ENCODE measurements at places on chromosomes 13 and 19. TPM values are rescaled to one million over a fixed set of nuclear protein-coding genes. Genes with fewer than 3 reads are reported as not detected.
A peak's percentile ranks its signal among the peaks of the same experiment; 100 is the strongest.

The KLF2 gene
- 2.7 TPM for total RNA-seq

DNA sequence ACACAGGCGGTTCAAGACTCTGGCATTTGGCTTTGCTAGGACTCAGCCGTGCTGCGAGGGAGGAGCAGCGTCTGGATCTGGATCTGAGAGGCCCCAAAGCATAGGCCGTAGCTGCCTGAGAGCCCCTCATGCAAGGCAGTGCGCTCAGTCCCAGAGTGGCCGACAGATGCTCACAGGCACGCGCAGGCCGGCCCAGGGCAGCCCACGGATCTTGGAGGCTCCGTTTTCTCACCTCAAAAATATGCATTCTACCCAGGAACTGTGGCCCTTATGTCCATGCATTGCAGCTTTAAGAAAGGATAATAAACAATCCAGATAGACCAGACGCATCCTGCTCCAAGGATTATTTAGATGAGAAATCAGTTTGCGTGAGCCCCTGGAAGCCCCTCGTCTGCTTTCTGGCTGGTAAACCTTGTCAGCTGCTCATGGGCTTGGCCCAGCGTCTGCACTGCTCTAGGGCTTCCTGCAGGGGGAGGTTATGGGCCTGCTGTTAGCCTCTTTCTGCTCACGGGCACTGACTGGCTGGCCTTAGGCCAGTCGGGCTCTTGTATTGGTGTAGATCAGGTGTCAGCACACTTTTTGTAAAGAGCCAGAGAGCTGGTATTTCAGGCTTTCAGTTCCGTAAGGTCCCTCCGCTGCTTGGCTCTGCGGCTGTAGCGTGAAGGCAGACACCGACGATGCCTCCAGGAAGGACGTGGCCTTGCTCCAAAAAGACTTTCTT lies 24.2 kb downstream of the TEX29 start:
- DNase-seq: peak; percentile 27

GRCh38 chr19:37251308-37252229 lies 33.6 kb downstream of the ZNF383 start:
- no peak for DNase-seq

The ATP4A gene
- total RNA-seq: not detected

GRCh38 chr13:31131470-31131961 lies 30.2 kb downstream of the HSPH1 start:
- DNase-seq: no peak

The GSX1 gene
- total RNA-seq: not detected

DNA sequence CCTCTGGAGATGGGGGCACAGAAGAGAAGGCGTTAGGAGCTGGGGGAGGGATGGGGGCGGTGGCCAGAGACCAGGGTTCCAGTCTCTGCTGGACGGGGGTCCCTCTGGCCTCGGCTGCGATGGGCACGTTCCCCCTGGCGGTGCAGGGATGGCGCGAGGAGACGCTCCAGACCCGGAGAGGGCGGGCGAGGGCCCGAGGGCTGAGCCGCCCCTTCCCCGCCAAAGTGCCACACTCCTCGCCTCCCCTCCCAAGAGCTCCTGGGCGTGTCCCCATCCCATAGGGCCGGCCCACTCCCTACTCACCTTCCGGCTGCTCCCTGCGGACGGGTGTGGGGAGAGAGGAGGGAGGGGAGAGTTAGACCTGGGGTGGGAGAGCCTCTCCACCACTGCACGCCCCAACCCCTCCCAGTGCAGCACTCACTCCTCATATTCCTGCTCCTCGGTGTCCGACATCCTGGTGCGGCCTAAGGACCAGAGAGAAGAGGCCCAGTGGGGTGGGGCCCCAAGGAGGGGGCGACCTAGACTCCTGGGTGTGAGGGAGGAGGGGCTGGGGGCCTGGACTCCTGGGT lies 2.2 kb downstream of the TNNT1 start:
- no peak for DNase-seq

- DNase-seq: no peak
These were observed 39.4 kb downstream of the RFX2 start for GRCh38 chr19:6070720-6071485.

The LILRB1 gene
- not detected for total RNA-seq

DNA sequence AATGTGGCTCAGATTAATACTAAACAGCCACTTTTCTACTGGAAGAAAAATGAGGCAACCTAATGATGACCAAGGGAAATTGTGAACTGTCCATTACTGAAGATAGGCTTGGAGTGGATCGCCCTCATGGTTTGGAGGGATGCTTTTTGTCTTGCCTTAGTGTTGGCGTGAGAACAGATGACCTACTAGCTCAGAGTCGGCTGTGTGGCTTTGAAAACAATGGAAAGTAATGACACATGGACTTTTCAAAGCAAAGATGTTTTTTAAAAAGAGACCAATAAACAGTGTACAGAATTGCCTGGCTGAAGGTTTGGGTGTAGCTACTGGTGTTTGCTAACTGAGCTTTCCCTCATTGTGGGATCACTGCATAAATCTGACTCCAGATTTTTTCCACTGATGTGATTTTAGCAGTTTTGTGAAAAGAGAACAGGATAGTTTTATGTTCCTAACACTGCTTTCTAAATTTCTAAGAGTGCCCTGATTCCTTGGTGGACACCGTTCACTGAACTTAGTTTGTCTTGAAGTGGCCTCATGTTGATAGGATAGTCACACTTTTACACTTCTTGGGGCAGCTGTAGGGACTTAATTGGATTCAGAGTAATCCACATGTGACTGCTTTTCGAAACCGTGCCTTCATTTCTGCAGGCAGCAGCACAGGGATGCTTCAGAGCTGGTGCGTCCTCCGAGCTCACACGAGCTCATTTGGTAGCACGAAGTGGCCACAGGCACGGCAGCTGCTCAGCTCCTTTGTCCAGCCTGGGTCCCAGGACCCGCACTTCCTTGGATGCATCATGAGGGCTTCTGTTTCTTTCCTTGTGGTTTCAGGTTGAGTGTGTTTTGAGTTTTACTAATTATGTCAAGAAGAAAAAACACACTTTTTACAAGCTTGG lies 4.3 kb downstream of the CEBPG start:
- DNase-seq: no peak

- DNase-seq: no peak
These were observed 503.4 kb downstream of the TBC1D4 start for GRCh38 chr13:74978591-74978990.

DNA sequence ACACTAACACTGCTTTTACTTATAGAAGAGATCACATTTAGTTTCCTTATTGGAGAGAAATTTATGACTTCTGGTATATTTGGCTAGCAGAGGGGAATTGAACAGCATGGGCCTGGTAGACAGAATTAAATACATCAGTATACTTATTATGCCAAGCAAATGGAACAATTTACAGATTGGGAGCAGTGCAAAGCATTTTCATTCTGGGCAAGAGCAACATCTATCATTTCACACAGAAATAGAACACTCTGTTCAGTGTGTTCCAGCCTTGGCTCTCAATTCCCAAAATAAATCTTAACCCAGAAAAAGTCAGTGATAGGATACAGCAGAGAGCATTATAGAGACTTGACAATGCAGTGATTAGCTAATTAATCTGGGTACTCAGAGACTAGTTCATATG lies 604.0 kb upstream of the SLITRK6 start:
- no peak for DNase-seq

DNA sequence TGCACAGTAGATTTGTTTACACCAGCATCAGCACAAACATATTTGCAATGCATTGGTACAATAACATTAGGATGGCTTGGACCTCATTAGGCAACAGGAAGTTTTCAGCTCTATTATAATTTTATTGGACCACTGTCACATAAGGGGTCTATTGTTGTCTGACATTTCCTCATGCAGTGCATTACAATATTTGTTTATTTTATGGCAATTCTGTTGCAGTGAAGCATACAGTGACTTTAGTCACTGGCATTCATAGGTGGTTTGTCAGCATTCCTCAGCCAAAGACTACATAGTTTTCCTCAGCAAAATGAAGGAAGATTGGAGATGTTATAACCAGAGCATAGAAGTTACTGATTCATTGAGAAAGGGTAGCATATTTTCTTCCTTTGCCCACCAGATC lies 1732.9 kb downstream of the PCDH9 start:
- DNase-seq: no peak

- DNase-seq: no peak
These were observed 7.0 kb upstream of the ZNF554 start for GRCh38 chr19:2812414-2813234.

DNA sequence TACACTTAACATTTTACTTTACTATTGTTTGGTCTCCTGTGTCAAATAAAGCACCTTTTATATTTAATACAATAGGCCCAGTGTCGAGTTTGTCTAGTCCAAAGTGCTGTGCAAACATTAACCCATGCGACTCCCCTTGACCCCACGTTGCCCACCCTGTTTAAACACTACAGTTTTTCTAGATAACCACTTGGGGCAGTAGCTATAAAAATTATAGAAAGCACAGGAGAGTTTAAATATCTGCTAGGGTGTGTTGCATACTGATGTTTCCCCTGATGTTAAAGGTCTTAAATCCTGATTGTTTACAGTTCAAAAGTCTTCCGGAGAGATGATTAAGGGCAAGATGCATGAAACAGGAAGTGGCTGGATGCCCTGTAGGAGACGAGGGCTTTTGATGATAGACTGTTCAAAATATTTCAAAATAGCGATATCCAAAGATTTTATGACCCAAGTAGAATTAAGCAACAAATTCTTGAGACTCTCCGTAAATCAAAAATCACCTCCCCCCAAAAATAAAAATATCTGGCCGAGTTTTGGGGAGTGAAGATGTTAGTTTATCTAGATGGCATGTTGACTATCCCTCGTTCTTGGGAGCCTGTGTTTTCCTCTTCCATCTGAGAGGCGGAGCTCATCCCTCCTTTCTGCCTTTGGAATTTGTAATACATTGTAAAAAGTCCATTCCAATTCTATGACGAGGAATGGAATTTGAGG lies 167.1 kb downstream of the FGF9 start:
- DNase-seq: no peak

- DNase-seq: no peak
These were observed 1.7 kb downstream of the ERCC5 start for GRCh38 chr13:102847272-102848234.

GRCh38 chr19:35513628-35514281 lies at the start of gene DMKN:
Gene DMKN (minus strand): TSS chr19:35513649. CDS start chr19:35513475, 174 bp downstream.
- no peak for DNase-seq

GRCh38 chr13:30126903-30127428 lies 180.4 kb downstream of the KATNAL1 start:
- no peak for DNase-seq

DNA sequence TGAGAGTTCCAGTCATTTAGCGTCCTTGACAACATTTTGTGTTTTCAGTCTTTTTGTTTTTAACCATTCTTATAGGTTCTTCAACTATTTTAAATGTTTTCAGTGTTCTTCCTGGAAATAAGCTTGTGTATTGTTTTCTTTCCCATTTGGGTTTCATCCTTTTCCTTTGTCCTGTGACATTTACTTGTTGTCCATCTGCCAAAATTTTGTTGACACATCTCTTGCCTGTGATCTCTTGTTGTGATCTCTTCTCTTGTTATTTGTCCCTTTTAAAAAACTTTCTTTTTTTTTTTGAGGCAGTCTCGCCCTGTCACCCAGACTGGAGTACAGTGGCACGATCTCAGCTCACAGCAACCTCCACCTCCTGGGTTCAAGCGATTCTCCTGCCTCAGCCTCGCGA lies 96.5 kb downstream of the PDS5B start:
- DNase-seq: no peak

DNA sequence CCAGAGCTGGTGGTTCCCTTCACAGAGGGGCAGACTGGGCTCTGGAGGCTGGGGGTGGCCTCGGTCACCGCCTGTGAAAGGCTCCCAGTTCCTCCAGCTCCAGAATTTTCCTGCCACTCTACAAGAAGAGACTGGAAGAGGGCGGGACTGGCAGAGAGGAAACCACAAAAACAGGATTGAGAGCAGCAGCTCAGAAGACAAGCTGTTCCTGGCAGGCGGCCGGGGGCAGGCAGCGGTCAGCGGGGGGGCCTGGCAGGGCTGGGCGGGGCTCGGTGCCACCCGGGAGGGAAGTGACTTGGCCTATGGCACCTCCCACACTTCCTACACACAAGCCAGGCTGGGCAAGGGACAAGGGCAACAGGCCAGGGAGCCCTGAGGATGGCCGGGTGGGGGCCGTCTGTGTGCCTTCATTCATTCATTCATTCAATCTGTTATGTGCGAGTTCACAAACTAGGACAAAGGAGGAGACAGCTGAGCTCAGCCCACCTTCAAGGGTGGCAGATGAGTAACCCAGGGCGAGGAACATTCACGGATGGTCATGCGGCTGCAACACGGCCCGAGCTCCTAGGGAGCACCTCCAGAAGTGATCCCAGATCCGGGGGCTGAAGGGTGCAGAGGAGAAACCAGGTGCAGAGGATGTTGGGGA lies 16.9 kb upstream of the BTBD2 start:
- no peak for DNase-seq

The LILRA1 gene
- not detected for total RNA-seq

DNA sequence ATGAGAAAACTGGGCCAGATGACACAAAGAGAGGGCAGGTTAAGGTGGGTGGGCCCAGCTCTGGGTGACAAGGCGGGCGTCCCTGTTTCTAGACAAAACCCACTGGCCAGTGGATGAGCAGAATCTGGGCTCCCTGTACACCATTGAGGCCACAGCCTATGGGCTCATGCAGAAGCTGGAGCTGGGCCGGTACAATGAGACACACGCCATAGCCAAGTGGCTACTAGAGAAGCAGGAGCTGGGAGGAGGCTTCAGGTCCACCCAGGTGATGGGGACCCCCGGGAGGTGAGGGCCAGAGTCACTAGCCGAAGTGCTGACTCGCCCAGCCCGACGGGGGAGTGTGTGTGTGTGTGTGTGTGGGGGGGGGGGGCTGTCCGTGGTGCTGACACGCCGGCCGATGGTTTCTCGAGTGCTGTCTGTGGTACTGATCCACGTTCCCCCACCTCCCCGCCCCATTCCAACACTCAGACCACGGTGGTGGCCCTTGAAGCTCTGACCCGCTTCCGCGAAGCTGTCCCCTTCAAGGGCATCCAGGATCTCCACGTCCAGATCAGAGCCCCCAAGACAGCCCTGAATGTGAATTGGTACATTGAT lies 24.3 kb upstream of the SHFL start:
- DNase-seq: no peak

- DNase-seq: peak; percentile 49
These were observed 4.8 kb upstream of the ZNF253 start for GRCh38 chr19:19860756-19861390.

The TSHZ3 gene
- 15.5 TPM for total RNA-seq

- no peak for DNase-seq
These were observed 828.4 kb upstream of the ATXN8OS start for GRCh38 chr13:69279213-69279612.

- no peak for DNase-seq
These were observed 245.6 kb downstream of the KLF5 start for GRCh38 chr13:73304442-73304841.

GRCh38 chr13:45542878-45543277 lies 72.7 kb downstream of the ERICH6B start:
- no peak for DNase-seq

DNA sequence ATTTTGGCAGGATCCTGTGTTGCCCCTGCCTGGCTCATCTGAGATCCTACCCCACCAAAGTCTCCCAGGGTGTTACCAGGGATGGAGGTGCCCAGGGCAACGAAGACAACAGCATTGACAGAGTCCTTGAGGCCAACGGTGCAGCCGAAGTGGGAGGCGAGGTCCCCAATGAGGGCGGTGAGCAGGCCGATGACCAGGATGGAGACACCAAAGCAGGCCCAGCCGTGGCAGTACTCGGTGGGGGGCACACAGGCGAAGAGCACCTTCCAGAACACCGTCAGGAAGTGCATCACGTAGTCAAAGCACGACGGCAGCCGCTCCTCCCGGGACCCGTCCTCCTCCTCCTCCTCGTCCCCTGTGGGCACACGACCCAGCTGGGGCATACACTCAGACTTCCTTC lies 12.8 kb upstream of the MEIS3 start:
- no peak for DNase-seq
